ENCODE measurements at places on chromosomes 2 and 18.
A peak's percentile ranks its signal among the peaks of the same experiment; 100 is the strongest.

GRCh38 chr2:228039752-228040534 is 141.5 kb downstream of the SPHKAP start:
- DNase-seq: no peak

- no peak for DNase-seq
These were observed 24.4 kb upstream of the ACTG2 start for GRCh38 chr2:73868204-73868978.

GRCh38 chr18:9722691-9723090 is 14.6 kb downstream of the RAB31 start:
- no peak for DNase-seq

DNA sequence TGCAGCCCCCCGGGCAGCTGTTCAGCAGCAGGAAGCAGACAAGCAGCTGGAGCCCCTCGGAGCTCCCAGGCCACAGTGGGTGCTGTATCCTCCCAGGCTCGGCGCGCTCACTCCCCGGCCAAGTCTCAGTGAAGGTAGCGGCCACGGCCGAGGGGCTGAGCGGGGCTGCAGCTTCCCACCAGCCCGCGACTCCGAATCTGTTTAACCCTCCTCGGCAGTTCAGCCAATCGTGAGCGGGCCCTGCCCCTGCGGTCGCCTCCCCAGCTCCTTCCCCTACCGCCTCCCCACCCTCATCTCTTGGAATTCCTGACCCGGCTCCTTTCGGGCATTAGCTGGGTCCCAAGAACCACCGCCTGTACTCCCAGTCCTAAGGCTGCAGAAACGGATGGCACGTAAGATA is at the start of gene RESP18:
Gene RESP18 (minus strand): TSS at position 203 of the 400 bp plus-strand sequence.
- no peak for DNase-seq

- DNase-seq: no peak
These were observed 29.9 kb downstream of the MTCL1 start for GRCh38 chr18:8735274-8735673.

- DNase-seq: no peak
These were observed 28.4 kb upstream of the IL36G start for GRCh38 chr2:112949456-112949855.

- no peak for DNase-seq
These were observed 12.3 kb downstream of the CALCRL start for GRCh38 chr2:187435756-187436155.

GRCh38 chr2:207066791-207067460 is 98.8 kb downstream of the KLF7 start:
- DNase-seq: no peak

GRCh38 chr18:62249478-62250097 is 62.5 kb downstream of the RELCH start:
- DNase-seq: peak; percentile 69

DNA sequence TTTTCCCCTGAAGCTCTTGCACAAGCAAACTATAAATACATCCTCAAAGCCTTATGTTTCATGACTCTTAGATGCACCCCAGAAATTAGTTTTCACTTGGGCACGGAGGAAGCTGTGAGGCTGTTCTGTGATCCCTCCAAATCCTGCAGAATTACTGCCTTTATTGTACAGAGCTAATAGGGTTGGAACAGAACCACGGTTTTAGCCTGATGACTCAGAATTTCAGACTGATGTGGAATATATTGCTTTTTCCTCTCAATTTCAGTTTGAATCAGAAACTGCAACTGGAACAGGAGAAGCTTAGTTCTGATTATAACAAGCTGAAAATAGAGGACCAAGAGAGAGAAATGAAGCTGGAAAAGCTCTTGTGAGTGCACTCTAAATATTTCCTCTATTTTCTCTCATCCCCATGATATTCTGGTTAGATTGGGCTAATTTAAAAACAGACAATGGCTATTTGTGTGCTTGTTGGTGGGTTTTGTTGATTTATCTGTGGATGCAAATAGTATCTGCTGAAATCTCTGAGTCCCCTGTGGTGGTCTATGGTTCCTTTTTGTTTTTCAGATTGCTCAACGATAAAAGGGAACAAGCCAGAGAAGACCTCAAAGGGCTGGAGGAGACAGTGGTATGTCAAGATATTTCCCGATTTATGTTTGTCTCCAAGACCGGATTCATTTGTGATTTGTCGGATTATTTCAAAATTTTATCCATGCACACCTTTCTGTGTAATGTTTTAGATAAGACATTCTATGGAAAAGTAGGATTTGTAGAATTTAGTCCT is 38.2 kb upstream of the LYPD6B start:
- DNase-seq: no peak

GRCh38 chr2:132825601-132826000 is 155.6 kb upstream of the LYPD1 start:
- DNase-seq: no peak

DNA sequence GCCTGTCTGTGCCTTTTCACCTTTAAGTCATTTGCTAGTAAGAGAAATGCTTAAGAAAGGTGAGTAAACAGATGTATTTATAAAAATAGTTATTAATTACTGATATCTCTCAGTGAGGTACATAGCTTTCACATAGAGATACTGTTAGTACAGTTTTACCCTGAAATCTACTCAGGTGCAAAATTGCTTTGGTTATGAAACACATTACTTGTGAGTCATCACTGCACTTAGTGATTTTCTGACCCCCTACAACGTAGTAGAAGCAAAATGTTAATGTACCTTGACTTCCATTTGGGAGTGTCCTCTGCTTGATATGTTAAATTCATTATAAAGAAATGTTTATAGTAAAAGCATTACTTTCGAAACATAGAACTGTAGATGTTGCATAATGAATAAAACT is 6.5 kb downstream of the GLS start:
- no peak for DNase-seq

GRCh38 chr2:192228685-192229084 is 34.0 kb upstream of the TMEFF2 start:
- DNase-seq: no peak

DNA sequence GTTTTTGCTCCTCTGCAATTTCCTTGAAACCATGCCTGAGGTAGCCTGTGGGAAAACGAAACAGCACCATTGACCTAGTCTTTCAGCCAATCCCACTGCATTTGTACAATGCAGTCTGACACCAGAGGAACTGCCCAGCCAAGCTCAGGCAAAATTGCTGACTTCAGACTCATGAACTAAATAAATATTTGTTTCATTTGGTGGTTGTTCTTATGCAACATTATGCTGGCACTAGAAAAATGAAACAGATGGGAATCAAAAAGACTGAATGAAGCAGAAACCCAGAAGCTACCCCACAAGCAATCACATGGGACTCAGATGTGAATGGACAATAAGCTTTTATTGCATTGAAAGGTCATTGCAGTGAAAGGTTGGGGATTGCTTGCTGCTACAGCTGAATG is 1.7 kb downstream of the NAT8 start:
- no peak for DNase-seq

DNA sequence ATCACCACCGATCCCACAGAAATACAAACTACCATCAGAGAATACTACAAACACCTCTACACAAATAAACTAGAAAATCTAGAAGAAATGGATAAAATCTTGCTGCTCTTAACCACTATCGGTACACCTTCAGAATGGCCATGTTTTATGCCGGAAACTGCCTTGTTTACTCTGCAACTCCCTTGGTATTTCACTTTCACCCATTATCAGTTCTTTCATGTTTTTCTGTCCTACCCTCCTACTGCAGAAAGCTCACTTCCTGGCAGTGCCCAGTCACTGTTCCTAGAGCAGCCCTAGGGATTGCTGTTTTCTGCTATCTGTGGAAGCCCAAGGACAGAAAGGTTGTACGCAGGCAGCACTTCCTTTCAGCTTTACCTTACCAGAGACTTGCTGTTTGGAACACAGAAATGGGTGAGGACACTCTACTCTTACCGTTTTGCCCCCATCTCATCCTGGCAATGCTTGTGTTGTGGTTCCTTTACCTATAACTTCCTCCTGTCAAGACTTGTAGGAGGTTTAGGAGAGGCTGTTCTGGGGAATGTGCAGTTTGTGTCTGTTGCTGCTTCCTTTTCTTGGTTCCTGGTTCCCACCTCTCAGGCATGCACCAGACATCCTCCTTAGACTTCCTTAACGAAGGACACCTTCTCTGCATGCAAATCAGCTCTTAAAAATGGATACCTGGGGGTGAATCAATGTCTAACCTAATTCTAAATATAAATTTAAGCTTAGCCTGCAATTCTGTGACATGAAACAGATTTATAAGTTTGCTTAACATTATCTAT is 394.4 kb downstream of the SPAG16 start:
- DNase-seq: no peak

GRCh38 chr2:231347638-231348037 is 47.9 kb upstream of the B3GNT7 start:
- DNase-seq: no peak

- DNase-seq: no peak
These were observed 3.0 kb downstream of the BCL2L11 start for GRCh38 chr2:111123751-111124150.

GRCh38 chr2:95305380-95306061 is 8.4 kb downstream of the KCNIP3 start:
- DNase-seq: no peak

DNA sequence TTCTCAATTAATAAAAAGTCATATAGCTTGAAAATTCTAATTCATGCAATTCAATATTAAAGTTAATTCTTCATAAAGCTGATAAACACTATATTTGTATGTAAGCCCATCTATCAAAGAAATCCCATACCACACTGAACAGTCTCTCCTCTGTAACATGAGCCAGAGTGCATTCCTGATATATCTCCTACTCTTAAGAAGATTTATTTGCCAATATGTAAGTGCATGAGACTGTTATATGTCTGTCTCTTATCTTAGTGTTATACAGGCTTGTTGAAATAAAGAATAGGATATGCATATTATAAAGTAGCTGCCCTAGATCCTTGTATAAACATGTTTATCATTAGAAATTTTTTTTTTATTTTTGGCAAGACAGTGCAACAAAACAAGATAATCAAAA is 40.4 kb upstream of the TTC32 start:
- DNase-seq: no peak

Measured in effector CD4-positive, alpha-beta T cell (primary cell).